Activated CD8-positive, alpha-beta T cell treated with anti-CD3 and anti-CD28 coated beads for 36 hours (primary cell): ENCODE measurements at places on chromosomes 11 and 22. TPM values are rescaled to one million over a fixed set of nuclear protein-coding genes. Genes with fewer than 3 reads are reported as not detected.

- H3K4me1 ChIP-seq: peaks cover 19% of the 10 kb centered on the region
- H3K4me3 ChIP-seq: no peak overlapping the region
- peaks cover 13% of the 10 kb centered on the region for H3K36me3 ChIP-seq
- H3K27ac ChIP-seq: peak overlapping the region; percentile 40
Observed at GRCh38 chr22:38218661-38219622, 17.1 kb downstream of the MAFF start.

- no peaks in the 10 kb centered on the region for H3K36me3 ChIP-seq
- H3K27me3 ChIP-seq: no peaks in the 10 kb centered on the region
- H3K4me1 ChIP-seq: peaks cover 12% of the 10 kb centered on the region
- no peak overlapping the region for H3K4me3 ChIP-seq
- DNase-seq: no peak
- no peak overlapping the region for H3K27ac ChIP-seq
Observed at GRCh38 chr11:104665641-104666040, 232.6 kb downstream of the CASP12 start.

GRCh38 chr11:74138572-74138971 lies 32.2 kb downstream of the C2CD3 start:
- no peaks in the 10 kb centered on the region for H3K27me3 ChIP-seq
- no peak for DNase-seq
- H3K4me3 ChIP-seq: no peak overlapping the region
- no peak overlapping the region for H3K27ac ChIP-seq

- no peak overlapping the region for H3K27ac ChIP-seq
- H3K4me1 ChIP-seq: peaks cover 2% of the 10 kb centered on the region
- H3K36me3 ChIP-seq: no peaks in the 10 kb centered on the region
- H3K4me3 ChIP-seq: no peak overlapping the region
Observed at GRCh38 chr11:95283146-95283545, 52.1 kb upstream of the SESN3 start.

GRCh38 chr22:47750086-47750485 lies 987.6 kb downstream of the TBC1D22A start:
- no peak for DNase-seq
- H3K27me3 ChIP-seq: peaks cover 26% of the 10 kb centered on the region
- H3K36me3 ChIP-seq: no peaks in the 10 kb centered on the region
- H3K4me3 ChIP-seq: no peak overlapping the region
- no peaks in the 10 kb centered on the region for H3K4me1 ChIP-seq
- H3K27ac ChIP-seq: no peak overlapping the region

DNA sequence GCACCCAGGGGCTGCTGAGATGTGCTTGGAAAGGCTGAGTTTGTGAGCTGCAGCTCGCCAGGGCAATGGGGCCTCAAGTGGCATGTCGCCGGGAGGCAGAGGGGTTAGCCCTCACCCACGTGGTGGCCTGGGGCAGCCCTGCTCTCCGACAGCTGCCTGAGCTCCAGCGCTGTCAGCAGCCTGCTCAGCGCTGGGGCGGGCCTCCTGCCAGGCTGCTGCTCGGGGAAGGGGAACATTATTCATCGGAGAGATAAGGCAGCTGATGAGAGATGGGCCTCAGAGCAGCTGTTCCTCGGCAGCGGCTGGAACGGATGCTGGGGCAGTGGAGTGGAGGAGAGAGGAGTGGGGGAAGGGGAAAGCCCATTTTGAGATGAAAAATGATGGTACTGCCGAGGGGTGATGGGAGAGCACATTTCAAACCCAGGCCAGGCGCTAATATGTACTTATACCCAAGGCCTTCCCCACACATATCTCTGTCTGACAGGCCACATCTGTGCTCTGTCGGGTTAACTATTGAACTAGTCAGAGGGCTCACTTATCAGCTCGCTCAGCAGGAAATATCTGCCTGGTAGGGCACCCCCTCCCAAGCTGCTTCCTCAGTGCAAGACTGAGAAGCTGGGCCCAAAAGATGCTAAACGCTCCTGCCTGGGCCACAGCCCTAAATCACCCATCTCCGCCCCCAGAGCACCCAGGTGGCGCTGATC lies 79.5 kb downstream of the TIMP3 start:
- peak; percentile 3 for DNase-seq
- no peaks in the 10 kb centered on the region for H3K27me3 ChIP-seq
- H3K4me1 ChIP-seq: peaks cover 6% of the 10 kb centered on the region
- no peaks in the 10 kb centered on the region for H3K36me3 ChIP-seq
- H3K27ac ChIP-seq: peak overlapping the region; percentile 46
- H3K4me3 ChIP-seq: no peak overlapping the region

- H3K36me3 ChIP-seq: no peaks in the 10 kb centered on the region
- H3K27ac ChIP-seq: no peak overlapping the region
- H3K27me3 ChIP-seq: peaks cover 9% of the 10 kb centered on the region
- DNase-seq: no peak
Observed at GRCh38 chr22:48975316-48975741, 852.3 kb downstream of the BRD1 start.

DNA sequence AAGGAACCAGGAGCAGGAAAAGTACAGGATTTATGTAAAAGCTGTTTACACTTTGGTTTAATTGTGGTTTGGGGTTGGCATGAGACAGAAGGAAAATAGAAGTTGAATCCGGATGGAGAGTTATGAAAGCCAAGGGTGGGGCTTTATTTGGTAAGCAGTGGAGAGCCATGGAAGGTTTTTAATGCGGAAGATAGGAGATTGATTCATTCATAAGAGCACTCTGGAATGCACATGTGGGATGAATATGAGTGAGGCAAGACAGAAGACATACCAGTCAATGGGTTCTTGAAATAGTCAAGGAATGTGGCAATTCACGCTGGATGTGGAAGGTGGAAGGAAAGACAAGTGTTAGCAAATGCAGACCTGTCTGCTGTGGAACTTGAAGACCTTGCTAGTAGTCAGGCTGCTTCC lies 9.3 kb upstream of the GLB1L3 start:
- no peaks in the 10 kb centered on the region for H3K36me3 ChIP-seq
- no peak overlapping the region for H3K27ac ChIP-seq
- peaks cover 10% of the 10 kb centered on the region for H3K4me1 ChIP-seq
- no peak overlapping the region for H3K4me3 ChIP-seq

- H3K4me3 ChIP-seq: no peak overlapping the region
- H3K27ac ChIP-seq: no peak overlapping the region
- no peaks in the 10 kb centered on the region for H3K4me1 ChIP-seq
- H3K36me3 ChIP-seq: no peaks in the 10 kb centered on the region
- peaks cover 2% of the 10 kb centered on the region for H3K27me3 ChIP-seq
- no peak for DNase-seq
Observed at GRCh38 chr11:132438418-132438817, 1068.0 kb downstream of the NTM start.

- H3K4me3 ChIP-seq: no peak overlapping the region
- no peaks in the 10 kb centered on the region for H3K27me3 ChIP-seq
- H3K4me1 ChIP-seq: peaks cover 4% of the 10 kb centered on the region
- no peaks in the 10 kb centered on the region for H3K36me3 ChIP-seq
- DNase-seq: no peak
- H3K27ac ChIP-seq: no peak overlapping the region
Observed at GRCh38 chr11:19664886-19665548, 47.6 kb upstream of the NAV2 start.

Gene FGF4
- total RNA-seq: not detected

Gene TMEM45B
- total RNA-seq: 0.47 TPM

Gene TNKS1BP1
- 18.4 TPM for total RNA-seq

Gene KDM4E
- not detected for total RNA-seq
